ENCODE measurements at places on chromosomes 16 and 17. TPM values are rescaled to one million over a fixed set of nuclear protein-coding genes. Genes with fewer than 3 reads are reported as not detected.

DNA sequence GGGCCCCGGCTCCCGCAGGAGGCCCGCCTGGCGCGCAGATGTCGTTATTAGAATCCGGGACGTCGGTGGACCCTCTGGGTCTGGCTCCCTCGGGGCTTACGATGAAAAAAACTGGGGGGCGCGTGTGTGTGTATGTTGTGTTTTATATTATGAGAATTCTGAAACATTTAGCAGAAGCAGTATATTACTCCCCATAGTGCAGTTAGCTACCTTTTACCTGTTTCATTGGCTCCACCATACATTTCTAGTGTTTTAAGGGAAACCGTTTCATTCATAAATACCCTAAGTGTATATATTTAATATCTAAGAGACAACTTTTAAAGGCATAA lies 486 bp upstream of the DNAJA2 start:
- peak overlapping the region; percentile 69 for H3K4me3 ChIP-seq
- DNase-seq: no peak
- no peaks in the 10 kb centered on the region for H3K36me3 ChIP-seq
- H3K27me3 ChIP-seq: no peaks in the 10 kb centered on the region

USP22 gene
- total RNA-seq: 176 TPM

DNA sequence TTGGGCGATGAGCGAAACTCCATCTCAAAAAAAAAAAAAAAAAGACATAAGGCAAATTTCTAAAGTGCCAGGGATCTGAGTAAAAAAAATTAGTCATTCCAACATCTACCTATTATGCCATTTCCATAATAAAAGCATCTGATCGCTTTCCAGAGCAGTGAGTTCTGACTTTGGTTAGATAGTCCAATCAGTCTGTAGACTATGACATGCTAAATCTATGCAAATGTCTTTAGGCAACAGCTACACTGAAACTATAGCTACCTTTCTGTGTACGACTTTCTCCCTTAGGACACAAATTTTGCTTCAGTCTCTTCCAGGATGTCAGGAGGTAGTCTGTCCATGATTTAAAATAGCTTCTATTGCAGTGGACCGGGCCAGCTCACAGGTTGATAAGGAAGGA lies 58.9 kb upstream of the ARHGAP44 start:
- no peaks in the 10 kb centered on the region for H3K4me1 ChIP-seq
- DNase-seq: no peak
- no peak overlapping the region for H3K27ac ChIP-seq
- no peaks in the 10 kb centered on the region for H3K27me3 ChIP-seq

GRCh38 chr17:34886831-34887230 lies 74.4 kb downstream of the CCT6B start:
- DNase-seq: no peak
- H3K4me1 ChIP-seq: no peaks in the 10 kb centered on the region
- no peak overlapping the region for H3K4me3 ChIP-seq
- H3K36me3 ChIP-seq: no peaks in the 10 kb centered on the region

DNA sequence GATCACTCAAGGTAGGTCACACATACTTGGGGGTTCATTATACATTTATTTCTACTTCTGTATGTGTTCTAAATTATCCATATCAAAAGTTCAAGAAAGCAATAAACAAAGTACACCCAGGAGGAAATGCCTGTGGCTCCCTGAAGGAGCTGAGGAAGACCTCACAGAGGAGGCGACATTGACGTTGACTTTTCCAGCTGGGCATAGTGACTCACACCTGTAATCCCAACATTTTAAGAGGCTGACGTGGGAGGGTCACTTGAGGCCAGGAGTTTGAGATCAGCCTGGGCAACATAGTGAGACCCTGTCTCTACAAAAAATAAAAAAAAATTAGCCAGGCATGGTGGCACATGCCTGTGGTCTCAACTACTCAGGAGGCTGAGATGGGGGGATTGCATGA lies 16.3 kb downstream of the ITGAD start:
- no peaks in the 10 kb centered on the region for H3K36me3 ChIP-seq
- no peaks in the 10 kb centered on the region for H3K4me1 ChIP-seq
- DNase-seq: no peak
- no peaks in the 10 kb centered on the region for H3K27me3 ChIP-seq
- H3K27ac ChIP-seq: no peak overlapping the region
- H3K4me3 ChIP-seq: no peak overlapping the region

DNA sequence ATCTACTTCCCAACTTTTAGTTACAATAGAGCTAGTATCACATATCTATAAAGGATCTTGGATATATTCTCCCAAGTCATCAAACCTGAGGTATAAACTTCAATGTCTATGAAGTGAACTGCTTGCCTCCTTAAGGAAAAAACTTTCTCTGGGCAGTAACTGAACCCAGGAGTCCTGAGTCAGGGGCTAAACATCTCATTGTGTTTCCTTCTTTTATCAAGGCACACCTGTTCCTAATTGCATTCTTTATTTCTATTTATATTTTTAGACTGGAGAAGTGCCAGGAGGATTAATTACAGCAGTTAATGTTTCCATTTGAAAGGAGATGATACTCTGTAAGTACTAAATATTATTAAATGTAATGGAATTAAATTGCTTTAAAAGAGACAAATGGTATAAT lies 98.6 kb downstream of the CDH8 start:
- no peak for DNase-seq
- H3K4me1 ChIP-seq: no peaks in the 10 kb centered on the region
- no peak overlapping the region for H3K4me3 ChIP-seq
- H3K27ac ChIP-seq: no peak overlapping the region

Measured in kidney (tissue), 22 donors.